ENCODE measurements at places on chromosomes 5 and 9.

DNA sequence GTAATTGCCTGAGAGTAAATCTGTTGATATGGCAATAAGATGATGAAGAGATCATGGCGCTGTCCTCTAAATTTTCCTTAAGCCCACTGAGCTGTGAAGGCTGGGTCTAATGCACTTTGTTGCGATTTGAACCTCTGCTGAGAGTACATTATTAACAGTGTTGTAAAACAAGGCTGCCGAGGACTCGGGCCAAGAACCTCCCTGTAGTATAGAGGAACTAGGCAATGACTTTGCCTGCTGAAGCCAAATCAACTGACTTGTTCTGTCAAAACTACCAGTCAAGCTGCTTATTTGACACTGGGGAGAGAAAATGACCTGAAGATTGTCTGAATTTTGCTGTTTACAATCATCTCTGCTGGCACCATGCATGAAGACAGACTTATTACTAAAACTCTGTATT is 1154.7 kb downstream of the DTWD2 start:
- peak; percentile 67 for DNase-seq

DNA sequence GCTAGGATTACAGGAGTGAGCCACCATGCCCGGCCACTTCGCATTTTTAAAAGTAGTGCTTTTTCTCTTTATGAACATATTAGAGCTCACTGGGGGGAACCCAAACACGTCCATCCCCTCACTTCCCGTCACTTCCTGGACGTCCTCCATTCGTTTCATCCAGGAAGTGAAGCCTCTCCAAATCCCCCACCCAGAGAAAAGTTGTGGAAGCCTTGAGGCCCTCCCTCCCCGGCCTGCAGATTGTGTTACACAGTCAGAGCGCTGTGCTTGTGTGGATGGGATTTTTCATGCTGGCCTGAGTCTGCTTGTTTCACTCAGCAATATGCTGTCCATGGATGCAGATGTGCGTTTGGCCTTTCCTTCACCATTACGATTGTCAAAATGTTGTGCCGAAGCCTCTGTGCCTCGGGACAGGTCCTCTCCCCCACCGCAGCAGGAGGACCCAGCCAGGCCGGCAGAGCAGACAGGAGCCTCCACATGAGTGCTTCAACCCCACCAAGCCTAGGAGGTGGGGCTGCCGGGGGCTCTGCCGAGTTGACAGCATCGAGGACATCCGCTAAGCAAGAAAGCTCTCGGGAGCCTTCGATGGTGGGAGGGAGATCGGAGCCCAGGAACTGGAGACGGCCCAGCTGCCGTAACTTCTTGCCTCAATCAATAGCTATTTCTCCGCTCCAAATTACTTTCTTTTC is 121.6 kb upstream of the PPP1R26 start:
- no peak for DNase-seq

- DNase-seq: no peak
Measured at GRCh38 chr5:120644516-120644915, 180.4 kb downstream of the PRR16 start.

DNA sequence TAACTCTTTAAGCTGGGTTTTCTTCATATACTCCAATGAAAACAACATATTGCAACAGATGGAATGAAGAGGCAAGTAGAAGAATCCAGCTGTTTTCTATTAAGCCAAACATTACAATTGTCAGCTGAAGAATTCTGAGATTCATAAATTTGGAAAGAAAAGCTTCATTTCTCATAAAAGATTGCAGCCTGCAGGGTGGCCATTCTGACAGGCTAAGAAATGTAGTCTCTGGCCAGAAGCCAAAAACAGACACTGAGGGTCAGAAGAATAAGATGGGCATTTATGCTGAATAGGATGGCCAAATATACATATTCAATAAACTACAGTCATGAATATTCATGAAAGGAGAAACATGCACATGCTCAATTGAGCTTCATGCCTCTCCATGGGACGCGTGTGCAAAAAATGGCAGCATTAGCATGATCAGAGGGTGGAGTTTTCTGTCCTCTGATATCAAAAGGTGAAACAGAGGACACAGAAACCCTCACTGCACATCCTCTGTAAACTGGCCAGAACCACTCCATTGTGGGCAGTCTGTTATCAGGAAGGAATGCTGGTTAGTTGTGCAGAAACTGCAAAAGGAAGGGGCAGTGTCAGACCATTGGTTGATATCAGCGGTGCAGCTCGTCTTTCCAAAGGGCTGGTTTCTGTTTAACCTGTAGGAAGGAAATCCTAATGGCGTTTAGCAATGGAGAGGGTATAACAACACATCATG is 50.2 kb downstream of the FXN start:
- no peak for DNase-seq

DNA sequence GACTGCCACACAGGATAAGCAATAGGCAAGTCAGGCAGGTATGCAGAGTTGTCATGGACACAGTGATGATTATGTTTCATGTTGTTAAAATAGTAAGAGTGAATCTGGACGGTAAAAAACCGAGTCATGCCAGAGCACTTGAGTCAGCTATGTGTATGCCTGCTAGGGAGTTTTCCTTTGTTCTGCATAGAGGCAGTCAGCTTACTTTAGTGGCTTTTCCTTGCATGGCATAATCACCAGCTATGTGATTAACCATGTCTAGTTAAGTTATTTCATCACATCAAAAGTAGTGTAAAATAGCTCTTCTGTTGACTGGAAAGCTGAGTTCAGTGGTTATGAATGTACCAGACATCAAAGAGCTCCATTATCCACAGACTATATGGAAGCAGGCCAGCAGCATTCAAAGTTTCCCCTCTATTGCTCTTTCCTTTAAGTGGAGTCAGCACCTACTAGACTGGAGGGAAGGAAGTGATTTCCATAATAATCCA is 989.8 kb downstream of the TLE1 start:
- DNase-seq: no peak

GRCh38 chr9:109974143-109974917 is 194.3 kb downstream of the PALM2AKAP2 start:
- no peak for DNase-seq

DNA sequence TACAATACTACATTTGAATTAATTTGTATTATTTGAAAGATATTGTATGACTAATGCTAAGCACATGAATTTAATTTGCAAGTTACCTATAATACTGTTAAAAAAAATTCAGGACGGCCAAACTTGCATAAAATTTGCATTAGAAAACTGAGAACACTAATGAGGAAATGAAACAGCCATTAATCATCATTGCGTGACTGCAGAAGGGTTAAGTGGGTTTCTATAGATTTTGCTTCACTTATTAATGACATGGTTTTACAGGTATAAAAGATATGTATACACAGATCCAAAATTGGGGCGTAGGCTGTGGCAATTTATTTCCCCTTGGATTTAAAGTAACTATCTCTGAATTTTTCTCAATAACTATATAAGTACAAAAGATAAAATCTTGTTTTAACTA is 882.6 kb downstream of the PTPRD start:
- DNase-seq: no peak

DNA sequence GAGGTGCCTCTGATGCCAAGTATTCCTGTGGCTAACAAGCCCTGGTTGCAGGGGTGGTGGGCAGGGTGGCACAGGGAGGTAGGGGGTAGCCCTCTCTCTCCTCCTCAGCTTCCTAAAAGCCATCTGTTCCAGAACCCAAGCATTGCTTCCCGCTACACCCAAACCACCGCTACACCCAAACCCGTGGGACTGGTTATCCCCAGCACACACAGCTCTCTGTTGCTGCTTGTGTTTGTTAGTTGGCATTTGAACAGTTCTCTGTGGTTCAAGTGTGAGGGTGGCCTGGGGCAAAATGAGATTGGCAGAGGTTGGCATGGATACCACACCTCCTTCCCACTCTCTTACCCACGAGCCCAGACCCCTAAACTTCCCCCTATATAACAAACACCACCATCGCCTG is 40.4 kb downstream of the SPARC start:
- no peak for DNase-seq

DNA sequence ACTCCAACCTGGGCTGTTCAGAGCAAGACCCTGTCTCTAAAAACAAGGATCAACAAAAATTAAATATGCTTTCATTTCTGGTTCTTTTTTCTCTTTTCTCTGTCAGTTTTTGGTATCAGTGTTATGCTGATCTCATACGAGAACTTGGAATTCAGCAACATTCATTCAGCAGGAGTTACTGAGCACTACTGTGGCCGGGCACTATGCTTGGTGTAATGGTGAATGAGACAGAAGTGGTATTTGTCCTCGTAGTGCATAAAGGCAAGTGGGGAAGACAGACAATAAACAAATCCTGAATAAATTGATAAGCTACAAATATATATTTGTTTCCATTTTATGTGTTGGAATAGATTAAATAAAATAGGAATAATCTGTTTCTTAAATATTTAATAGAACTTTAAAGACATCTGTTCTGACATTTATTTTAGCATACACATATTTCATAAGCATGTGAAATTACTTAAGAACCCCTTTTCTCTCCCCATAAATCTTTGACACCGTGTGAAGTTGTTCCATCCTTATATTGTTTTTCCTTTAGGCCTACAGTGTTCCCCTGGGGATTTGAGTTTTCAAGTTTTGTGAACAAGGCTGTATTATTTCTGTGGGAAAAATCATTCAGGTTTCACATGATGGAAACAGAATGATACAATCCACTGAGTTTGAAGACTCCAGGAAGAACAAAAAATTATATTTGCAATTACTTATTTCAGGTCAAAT is 24.6 kb downstream of the UBAP1 start:
- no peak for DNase-seq

DNA sequence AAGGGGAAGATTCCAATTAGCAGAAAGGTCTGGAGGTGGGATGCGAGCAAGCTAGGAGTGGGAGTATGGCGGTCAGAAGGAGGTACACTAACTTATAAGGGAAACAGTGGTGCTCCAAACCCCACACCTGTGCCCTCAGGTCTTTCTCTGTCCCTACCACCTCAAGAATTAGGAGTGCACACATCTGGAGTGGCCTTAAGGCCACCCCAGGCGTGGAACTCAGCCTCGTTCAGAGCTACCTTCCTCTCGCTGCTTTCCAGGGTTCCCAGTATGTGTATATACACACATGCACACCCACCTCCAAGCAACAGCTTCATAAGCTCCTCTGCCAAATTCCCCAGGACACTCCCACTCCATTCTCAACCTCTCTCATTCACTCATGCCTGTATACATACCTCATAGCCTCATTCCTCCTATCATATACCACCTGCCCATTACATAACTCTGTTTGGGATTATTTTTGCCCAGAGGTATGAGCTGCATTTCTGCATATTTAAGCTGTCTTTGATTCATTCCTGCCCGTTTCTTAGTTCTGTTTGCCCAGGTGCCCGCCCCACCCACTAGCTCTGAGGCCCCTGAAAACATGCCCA is 118.7 kb downstream of the PSD2 start:
- DNase-seq: no peak

Measured in NCI-H446 (cell line).